Activated effector memory CD4-positive, alpha-beta T cell treated with Interleukin-2 at 50 U/mL for 16 hours (primary cell): ENCODE measurements at places on chromosomes 12 and 14.

DNA sequence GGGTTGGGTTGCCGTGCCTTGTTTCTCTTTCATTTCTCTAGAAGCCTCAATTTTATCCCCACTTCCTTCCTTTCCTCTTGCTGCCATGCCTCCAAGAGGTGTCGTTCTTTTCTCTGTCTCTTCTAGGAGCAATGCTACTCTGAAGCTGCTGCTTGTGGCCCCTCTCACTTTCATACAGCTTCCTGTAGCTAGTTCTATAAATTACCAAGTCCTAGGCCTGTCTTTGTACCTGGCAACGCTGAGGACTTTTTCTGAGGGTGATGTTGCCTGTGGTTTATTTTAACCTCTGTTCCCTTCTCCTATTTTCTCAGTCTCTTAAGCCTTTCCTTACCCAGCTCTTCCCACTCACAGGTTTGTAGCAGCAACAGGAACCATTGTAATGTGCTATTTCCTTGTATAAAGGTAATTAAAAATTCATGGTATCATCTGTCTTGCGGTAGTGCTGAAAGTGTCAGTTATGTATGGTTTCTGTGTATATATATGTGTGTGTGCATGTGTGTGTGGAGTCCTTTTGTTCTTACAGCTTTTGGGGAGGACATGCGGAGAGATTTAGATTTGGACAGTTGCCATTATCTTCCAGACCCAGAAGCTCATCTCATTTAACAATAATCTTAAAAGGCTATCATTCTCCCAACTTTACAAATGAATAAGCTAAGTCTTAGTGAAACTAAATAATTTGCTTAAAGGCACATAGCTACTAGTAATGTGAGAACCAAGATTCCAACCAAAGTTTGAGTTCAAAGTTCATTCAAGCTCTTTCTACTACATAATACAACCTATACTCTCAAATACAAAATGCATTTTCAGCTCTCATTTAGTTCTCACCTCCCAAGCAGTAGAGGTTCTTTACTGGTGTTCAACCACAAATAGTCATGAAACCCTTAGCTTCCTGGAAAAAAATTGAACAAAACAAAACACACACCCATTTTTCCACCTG is 43.8 kb downstream of the DDHD1 start:
- DNase-seq = peak; percentile 28

GRCh38 chr14:51442513-51443175 is 202.6 kb downstream of the TMX1 start:
- DNase-seq = no peak

DNA sequence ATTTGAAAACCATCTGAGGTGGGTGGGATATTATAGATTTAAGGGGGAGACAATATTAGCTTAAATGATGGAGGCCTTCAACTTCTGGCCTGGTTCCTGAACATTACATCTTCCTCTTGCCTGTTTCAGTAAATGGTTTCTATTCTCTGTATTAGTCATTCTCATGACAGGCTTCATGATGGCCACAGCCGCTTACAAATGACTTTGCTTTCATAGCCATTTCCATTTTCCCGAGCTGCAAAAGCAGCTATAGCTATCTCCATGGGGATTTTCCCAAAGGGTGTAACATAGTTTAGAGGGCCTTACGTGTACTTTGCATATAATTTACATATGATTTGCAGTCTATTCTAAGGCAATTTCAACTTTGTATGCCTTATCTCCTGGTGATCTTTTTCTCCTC is 121.8 kb downstream of the NRXN3 start:
- no peak for DNase-seq

GRCh38 chr14:73153272-73153671 is 17.0 kb downstream of the PSEN1 start:
- DNase-seq = no peak

DNA sequence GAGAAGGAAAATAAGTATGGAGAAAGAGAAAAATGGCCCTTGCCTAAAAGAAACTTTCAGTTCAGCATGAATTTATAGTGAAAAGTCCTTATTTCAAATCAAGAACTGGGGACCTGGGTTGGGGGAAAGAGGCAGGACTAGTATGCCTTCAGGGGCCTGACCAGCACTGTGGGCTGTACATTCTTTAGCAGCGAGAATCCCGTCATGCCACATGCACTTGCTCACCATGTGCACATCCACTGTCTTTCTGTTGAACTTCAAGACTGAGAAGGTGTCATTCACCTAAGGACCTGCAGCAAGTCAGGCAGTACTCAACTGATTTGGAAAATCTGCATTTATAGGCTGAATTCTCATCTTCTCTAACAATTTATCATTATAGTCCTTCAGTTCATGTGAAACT is 50.2 kb downstream of the RAB35 start:
- no peak for DNase-seq

DNA sequence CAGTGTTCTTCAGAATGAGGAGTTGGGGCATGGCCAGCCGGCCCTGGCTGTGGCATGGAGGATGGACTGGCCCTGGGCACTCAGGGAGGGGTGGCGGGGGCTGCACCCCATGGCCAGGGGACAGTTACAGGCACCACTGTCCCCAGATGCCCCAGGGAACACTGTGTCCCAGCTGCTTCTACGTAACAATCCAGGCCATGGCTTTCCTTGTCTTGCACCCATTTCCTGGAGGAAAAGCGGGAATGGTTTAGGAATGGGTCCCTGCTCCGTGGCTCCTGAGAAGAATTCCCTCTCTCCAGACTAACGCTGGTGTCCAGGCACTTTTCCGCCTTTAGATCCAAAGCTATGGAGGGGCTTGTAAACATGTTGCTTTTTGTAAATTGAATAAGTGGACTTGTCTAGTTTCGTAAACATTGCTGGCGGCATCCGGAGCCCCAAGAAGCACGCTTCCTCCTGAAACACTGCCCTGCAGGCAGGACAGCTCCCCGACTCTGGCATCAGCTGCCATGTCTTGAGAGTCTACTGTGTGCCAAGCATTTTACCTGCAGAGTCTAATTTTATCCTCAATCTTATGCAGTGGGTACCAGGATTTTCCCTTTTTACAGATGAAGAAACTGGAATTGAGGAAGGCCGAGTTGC is 238.3 kb downstream of the SLC41A2 start:
- DNase-seq = no peak
